Fibroblast of skin of right quadriceps (primary cell): ENCODE measurements at places on chromosomes 7 and 10.
A peak's percentile ranks its signal among the peaks of the same experiment; 100 is the strongest.

GRCh38 chr7:18289788-18290187 lies 205.8 kb upstream of the HDAC9 start:
- DNase-seq: no peak

- no peak for DNase-seq
Observed at GRCh38 chr7:136061433-136061832, 84.3 kb upstream of the MTPN start.

DNA sequence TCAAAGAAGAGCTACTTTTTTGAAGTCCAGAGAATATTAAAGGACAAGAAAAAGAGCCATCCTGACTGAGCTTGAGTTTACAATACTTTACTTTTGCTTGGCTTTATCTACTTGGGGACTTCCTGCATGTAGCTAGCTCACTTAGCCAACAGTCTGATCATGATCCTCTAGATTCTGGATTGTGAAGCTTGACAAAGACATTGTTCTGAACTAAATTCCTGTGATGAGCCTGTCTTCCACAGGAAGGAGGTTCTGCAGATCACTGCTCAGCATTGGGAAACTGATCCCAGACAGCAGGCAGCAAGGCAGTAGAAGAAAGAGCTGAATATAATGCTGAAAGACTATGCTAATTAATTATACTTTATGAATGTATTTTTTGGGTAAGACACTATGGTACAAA lies 296.4 kb downstream of the DGKB start:
- DNase-seq: peak; percentile 7

GRCh38 chr7:94003446-94004023 lies 620 bp downstream of the BET1 start:
- DNase-seq: peak; percentile 15

- DNase-seq: no peak
Observed at GRCh38 chr7:82594665-82595064, 151.1 kb upstream of the CACNA2D1 start.

GRCh38 chr7:87199241-87199640 lies 20.3 kb downstream of the TMEM243 start:
- no peak for DNase-seq

DNA sequence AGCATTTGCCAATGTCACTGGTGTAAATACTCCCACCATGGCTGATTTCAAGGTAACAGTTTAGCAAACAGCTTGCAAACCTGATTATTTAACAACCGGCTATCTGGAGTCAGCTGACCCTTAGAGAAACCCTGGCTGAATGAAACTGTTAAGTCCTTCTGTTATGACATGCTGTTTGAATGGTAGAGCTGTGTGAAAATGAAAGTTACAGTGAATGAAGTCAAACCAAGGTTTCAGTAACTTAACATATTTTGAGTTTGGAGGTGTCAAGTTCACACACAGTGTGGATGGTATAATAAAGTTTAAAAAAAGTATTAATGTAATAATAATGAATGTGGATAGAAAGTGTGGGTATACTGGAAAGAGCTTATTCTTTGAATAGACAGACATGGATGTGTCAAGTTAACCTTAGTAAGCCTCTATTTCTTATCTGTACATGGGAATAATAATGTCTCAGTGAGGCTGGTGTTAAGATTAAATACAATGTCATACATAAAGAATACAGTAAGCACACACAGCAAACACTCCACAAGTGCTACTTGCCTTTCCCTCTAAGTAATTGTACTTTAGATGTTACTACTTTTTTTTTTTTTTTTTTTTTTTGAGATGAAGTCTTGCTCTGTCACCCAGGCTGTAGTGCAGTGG lies 150.4 kb downstream of the TAX1BP1 start:
- DNase-seq: no peak

DNA sequence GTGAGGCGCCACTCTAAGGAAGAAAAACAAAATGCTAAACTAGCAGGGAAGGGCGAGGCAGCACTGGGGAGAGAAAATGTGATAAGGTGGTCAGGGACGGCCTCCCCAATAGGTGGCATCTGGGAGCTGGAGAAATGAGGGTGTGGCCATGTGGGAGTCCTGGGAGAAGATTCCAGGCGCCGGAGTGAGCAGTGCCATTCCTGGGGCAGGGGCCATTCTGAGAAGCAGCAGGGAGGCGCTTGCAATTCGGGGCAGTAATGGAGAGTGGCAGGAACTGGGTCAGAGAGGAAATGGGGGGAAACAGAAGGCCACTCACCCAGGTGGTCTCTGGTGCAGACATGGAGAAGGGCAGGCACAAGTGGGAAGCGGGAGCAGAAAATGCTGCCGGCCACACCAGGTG lies 61.8 kb upstream of the LRRC18 start:
- peak; percentile 5 for DNase-seq

DNA sequence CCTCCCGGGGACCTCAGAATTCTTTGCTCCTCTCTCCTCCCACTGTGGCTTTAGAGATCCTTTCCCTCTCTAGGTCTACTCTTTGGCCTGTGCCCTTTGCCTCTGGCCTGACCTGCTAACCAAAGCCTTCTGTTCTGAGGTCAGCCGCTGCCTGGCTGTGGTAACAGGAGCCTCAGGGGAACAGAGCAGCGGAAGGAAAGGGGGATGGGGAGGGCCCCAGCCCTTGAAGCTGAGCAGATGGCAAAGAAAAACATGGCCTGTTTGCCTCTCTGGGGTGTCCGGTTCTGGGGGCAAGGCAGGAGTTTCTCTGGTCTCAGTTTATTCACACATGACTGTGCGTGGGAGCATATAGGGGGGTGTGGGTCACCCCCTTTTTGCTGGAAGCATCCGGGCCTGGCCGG lies 28.2 kb downstream of the COL26A1 start:
- DNase-seq: peak; percentile 25

GRCh38 chr10:101779544-101780186 lies 3.6 kb downstream of the NPM3 start:
- peak; percentile 51 for DNase-seq

DNA sequence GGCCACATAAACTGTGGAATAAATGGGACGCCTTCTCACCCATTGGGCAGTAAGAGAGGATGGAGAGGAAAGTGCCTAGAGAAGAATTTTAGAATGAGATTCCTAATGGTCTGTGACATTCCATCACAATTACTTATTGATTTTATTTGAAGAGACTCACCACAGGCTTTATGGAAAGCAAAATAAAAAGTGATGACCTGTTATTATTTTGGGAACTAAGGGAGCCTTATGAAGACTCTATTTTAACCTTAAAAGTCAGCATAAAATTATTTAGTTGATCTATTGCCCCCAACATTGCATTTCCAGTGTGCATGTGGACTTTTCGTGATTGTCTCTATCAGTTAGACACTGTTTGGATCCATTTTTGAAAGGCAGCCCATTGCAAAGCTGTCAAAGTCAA lies 107.5 kb downstream of the PCLO start:
- no peak for DNase-seq

DNA sequence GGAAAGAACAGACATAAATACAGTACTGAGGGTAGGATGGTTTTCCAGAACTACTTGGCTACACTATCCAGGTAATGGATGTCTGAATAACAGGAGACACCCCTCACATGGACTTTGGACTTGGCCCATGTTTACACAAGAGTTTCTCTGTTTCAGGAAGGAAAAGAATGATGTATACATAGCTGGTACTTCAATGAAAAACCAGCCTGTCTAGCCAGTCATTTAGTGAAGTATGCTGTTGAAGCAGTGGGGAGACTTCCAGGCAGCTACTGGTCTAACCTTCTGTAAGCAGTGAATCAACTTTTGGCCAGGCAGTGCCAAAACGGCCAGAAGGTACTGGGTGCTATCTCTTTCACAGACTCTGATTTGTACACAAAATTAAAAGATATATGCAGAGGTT lies 135.0 kb downstream of the MBL2 start:
- no peak for DNase-seq

DNA sequence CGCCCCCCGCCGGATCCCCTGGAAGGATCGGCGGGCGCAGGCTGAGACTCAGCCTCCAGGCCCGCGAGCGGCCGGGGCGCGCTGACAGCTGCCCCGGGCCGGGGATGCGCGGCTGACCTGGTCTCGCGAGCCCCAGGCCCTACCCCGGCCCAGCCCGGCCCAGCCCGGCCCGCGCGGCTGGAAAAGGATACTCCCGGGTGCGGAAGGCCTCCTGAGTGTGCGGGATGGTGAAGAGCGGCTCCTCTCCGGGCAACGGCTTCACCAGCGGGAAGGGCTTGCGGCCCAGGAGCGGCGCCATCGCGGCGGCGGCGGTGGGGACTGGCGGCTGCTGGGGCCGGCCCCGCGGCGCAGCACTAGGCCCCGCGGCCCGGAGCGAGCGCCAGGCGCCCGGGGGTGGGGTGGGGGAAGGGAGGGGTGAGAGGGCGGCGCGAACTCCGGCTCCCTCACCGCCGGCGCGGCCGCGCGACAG lies 423 bp downstream of the BAZ1B start:
- DNase-seq: no peak

GRCh38 chr7:18866359-18867036 lies 250.9 kb downstream of the TWIST1 start:
- DNase-seq: peak; percentile 100

DNA sequence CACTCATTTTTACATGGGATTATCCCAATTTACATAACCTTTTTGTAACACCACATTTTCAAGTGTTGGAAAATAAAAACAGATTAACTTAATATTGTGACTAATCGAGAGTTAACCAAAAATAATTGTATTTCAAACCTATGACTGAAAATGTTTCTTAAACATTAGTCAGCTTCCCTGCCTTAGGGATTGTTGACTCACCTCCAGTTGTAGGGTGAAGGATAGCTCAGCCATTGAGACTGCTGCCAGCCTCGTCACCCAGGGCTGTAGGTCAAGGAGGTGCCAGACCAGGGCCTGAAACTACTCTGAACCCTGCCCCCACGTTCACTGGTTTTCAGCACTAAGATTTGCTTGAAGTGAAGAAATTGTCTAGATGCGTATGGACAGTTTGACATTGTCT lies 351.2 kb downstream of the GFRA1 start:
- DNase-seq: peak; percentile 41

GRCh38 chr7:6306471-6306870 lies 34.0 kb upstream of the CYTH3 start:
- peak; percentile 78 for DNase-seq

DNA sequence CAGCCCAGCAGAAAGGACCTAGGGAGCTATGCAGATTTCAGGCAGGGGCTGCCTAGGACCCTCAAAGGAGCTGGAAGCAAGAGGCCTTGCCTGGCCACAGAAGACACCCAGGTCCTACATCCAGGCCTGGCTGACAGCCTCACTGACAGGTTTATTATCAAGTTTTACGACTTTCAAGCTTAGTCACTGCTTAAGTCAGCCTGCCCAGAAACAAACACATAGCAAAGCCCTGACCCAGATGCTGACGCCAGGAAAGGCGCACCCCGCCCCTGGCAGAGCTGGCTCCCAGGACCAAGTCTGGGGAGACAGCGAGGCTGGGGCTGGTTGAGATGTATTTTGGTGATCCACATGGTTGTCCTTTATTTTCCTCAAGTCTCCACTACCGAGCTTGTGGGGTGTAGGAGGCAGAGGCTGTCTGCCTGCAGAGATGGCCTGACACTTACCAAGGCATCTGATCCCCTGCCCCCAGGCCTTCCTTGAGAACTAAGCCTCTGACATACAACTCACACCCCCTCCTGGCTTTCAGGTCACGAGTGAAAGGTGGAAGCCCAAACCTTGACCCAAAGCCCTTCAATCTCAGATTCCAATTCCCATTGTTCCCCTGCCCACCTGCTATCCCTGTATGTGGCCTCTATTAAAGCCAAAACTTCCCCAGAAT lies 80.7 kb upstream of the EMX2 start:
- peak; percentile 99 for DNase-seq
